ENCODE measurements at places on chromosomes 11 and 22.
A peak's percentile ranks its signal among the peaks of the same experiment; 100 is the strongest.

DNA sequence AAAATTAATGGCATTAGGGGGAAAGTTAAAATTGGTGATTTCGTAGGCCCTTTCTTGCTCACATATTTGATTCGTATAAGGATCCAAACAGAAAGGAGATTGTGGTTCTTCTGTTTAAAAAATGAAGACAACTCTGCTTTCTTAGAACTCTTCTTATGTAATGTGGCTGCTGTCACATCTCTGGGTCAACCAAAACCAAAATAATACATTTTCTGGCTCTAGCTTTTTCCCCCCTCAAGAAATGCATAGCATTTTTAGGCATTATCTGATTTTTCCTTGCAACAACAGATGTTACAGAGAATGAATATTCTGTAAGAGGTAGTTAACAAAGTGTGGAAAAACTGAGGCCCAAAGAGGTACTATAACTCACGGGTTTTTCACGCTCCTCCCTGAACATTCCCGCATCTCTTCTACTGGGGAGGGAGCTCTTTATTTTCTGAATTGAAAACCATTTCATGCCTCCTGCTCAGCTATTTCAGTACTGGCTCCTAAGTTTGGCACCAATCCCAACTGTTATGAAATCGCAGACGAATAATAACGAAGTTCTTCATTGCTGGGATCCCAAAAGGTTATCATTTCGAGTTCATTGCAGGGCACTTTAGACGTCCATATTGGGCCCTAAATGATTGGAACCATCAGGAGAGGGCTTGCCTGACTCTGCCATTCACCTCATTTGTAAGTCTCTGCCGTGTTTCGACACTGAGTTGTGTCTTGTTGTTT lies 17.1 kb downstream of the GRAP2 start:
- DNase-seq, result no peak

GRCh38 chr11:78972590-78972989 lies 397.9 kb upstream of the NARS2 start:
- no peak for DNase-seq

DNA sequence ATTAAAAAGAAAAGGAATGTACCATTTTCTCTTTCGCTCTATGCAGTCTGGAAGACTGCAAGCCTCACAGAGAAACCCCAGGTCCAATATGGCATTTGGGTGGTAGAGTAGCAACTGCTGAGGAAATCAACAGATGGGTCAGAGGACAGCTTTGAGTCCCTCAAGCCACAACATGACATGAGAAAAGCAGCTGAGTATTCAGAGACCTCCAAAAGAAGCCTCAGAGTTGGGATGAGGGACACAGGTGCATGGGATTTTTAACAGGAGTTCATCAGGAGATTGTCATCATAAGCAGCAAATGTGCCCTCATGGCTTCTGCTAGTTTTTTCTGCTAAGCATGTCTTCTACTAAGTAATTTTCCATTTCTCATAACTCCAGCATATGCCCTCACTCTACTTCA lies 111.6 kb downstream of the BLID start:
- no peak for DNase-seq

- DNase-seq, result peak; percentile 14
These were observed 83.5 kb downstream of the CTTN start for GRCh38 chr11:70481625-70482528.

- peak; percentile 93 for DNase-seq
These were observed 13.6 kb upstream of the TMEM216 start for GRCh38 chr11:61378713-61379313.

DNA sequence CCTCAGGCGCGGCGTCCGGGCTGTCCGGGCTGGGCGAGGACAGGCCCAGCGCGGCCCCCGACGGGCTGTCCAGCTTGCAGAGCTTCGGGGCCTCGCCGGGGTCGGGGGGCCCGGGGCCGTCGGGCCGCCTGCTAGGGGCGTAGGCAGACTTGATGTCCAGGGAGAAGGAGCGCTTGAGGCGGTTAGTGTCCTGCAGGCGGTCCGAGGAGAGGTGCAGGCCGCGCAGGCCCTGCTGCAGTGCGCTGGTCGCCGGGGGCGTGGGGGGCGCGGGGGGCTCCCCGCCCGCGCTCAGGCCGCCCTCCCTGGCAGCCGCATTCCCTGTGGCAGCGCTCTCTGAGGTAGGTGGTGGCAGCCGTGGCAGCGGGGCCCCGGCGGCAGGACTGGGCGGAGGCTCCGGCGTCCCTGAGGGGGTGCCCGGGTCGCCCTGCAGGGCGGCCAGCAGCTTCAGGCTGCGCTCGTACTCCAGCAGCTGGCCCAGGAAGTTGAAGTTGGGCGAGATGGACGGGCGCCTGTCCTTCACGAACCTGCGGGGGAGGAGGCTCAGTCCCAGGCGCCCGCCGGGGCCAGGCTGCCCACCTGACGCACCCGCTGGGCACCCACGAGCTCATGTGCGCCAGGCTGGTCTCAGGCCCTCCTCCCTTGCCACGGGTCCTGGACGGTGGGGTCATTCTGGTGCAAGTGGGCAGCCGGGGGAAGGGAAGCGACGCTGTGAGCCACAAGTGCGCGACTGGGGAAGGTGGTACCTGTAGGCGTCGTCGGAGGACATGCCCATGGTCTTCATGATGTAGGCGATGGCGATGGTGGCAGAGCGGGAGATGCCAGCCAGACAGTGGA lies 14.8 kb downstream of the DUSP8 start:
- no peak for DNase-seq

DNA sequence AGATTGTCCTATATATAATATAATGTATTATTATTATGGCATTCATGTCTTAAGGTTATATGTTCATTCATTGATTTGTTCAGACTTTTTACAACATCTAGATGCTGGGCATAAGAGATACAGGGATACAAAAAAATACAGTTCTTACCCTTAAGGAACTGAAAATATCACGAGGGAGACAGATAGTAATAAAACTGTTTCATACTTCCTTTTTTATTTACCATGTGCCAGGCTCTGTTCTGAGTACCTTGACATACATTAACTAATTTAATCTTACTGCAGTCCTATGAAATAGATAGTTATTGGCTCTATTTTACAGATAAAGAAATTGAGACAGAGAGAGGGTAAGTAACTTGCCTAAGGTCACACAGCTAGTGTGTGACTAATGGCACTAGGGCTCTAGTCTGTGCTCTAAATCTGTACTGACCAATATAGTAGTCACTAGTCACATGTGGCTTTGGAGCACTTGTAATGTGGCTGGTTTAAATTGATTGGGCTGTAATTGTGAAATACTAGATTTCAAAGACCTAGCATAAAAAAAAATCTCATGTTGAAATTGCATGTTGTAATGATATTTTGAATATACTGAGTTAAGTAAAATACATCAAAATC lies 21.3 kb downstream of the TRIM44 start:
- DNase-seq, result no peak

GRCh38 chr11:27361649-27362431 lies 1.2 kb downstream of the CCDC34 start:
- DNase-seq, result no peak

DNA sequence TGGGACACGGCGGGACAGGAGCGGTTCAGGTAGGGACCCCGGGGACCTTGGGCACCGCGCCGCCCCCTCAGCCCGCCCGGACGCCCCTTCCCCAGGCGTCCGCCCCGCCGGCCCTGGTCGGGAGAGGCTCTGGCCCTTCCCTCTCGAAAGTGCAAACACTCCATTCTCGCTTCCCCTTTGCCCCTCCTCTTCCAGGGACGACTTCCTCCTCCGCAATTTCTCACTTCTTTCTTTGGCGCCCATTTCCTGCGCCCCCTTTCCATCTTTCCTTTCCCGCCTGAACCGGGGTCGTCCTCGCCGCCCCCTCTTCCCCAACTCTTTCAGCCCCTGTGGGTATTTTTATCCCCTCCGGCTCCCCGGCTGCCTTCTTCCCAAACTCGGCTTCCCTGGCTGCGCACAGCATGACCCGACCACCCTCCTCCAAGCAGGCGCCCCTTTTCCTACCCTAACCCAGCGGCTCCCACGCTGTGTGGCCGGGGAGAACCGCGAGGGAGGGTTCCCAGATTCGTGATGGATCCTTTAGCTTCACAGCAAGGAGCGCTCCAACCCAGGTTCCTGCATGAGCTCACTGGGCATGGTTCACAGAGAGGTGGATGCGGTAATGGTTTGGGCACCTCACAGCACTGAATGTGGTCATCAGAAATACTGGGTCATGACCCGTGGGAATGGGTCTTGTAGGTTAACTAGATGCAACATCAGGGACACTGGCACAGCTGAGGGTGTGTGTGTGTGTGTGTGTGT lies 689 bp downstream of the RAB39A start:
- DNase-seq, result no peak

- DNase-seq, result no peak
These were observed 195.9 kb downstream of the BCR start for GRCh38 chr22:23376256-23376655.

GRCh38 chr22:17569971-17570511 lies 6.7 kb downstream of the SLC25A18 start:
- DNase-seq, result no peak

DNA sequence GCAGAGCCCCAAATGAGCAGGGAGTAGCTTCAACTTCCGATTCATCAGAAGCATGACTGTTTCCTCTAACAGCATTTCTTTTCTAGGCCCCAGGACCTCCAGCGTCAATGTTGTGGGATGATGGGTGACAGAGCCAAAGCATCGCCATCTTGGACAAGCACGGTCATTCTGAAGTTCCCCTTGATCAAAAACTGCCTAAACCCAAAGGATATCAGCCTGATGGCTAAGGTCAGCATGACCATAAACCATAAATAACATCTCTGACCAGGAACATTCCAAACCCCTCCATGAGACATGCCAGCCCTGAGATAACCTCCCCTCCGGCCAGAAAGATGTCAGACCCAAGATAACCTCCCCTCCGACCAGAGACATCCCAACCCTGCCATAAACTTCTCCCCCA lies 28.8 kb upstream of the TREH start:
- DNase-seq, result no peak

DNA sequence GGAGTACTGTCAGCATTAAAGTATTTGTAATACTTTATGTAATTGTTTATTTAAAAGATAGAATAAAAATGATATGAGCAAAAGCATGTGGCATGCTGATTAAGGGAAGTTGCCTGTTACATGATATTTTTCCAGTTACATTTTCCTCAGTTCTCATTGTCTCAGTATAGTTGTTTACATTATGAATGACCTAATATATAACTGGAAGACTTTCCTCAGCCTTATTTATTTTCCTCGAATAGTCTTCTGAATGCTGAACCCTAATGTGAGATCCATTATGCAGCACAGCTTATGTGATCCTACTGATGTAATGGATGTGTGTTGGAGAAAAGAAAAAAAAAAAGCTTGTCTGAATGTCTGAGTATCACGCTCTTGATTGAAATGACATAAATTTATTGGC lies 95.5 kb downstream of the LUZP2 start:
- no peak for DNase-seq
